GM19239 (cell line): ENCODE measurements at places on chromosomes 5 and 9.

GRCh38 chr9:100375658-100376057, 22.9 kb upstream of the TEX10 start:
- no peak for DNase-seq

- peak; percentile 77 for DNase-seq
These were observed 20.3 kb downstream of the QSOX2 start for GRCh38 chr9:136225366-136225747.

DNA sequence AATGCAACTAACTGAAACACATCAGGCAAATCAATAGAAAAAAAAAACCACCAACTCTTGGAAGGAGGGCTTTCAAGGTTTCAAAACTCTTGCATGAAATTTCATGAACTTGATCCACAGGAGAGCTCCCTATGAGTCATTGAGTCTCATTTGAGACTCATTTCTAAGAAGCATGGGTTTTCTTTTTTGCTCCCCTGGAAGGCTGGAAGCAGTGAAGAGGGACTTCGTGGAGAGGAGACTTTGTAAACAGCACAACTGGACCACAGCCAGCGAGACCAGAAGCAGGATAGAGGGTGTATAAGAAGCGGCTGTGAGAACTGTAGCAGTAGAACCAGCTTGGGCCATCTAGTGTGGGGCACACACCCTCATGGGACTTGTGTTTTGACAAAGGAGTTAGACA, 41.2 kb upstream of the RAPGEF1 start:
- DNase-seq, result no peak

- DNase-seq, result no peak
These were observed 457.6 kb downstream of the PLK2 start for GRCh38 chr5:58002323-58002722.

DNA sequence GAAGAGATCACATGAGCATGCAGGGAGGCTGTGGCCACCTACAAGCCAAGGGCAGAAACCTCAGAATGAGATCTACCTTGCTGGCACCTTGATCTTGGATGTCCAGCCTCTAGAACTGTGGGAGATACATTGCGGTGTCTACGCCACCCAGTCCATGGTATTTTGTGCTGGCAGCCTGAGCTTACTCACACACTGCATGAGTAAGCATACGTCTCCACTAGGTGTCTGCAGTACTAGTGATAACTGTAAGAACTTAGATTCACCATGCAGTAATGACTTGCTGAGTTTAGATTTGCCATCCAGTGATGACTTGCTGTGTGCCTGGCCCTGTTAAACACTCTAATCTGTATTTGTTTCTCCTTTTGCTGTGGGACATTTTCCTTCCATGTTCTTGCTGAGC, 417.7 kb downstream of the GADD45G start:
- DNase-seq, result no peak

- no peak for DNase-seq
These were observed 124.7 kb downstream of the GABBR2 start for GRCh38 chr9:98584059-98584458.
